ENCODE measurements at places on chromosomes 7 and 10.

- DNase-seq = no peak
Measured at GRCh38 chr10:27986821-27987220, 12.1 kb downstream of the ODAD2 start.

GRCh38 chr7:155166673-155167370 is 96.7 kb downstream of the HTR5A start:
- DNase-seq = peak; percentile 99

GRCh38 chr7:51255536-51256208 is 60.9 kb downstream of the COBL start:
- no peak for DNase-seq

GRCh38 chr10:52568309-52568708 is 204.3 kb downstream of the MBL2 start:
- no peak for DNase-seq

DNA sequence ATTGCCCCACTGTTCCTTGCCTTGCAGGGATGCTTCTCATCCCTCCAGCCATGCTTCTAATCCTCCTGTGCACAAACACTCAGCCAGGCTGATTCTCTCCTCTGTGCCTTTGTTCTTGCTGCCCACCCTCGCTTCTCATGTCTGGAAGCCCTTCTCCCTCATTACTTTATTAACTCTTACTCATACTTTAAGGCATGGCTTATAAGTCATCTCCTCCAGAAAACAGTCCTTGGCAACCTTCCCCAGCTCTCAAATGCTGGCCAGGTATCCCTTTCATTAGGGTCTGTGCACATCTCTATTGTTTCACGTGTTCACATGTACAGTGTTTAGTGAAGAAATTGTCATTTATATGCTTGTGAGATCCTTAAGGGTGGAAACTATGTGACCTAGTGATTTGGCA is 62.9 kb downstream of the ITGB8 start:
- no peak for DNase-seq

Data from adipocyte (in vitro differentiated cells).